Erythroblast (primary cell): ENCODE measurements at places on chromosomes 3 and 15.

DNA sequence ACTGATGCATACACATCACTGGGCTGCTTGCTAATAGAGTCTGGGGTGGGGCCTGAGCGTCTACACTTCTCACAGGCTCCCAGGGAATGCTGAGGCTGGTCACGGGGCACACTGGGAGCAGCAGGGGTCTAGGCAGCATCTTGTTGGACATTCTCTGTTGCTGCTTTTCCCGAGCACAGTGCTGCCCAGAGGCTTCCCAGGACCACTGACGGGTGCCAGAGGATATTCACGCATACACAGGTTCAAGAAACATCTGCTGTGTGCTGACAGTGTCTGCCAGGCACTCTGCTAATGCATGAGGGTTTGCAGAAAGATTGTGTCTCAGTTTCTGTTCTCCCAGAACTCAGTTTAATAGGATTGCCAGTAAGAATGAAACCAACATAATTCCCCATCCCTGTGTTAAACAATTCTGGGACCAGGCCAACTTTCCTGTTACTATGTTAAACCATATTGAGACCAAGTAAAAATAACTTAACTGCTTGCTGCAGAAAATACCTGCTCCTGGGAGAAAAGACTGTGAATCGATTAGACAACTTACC is 23.9 kb upstream of the BCL2L10 start:
- DNase-seq = no peak

DNA sequence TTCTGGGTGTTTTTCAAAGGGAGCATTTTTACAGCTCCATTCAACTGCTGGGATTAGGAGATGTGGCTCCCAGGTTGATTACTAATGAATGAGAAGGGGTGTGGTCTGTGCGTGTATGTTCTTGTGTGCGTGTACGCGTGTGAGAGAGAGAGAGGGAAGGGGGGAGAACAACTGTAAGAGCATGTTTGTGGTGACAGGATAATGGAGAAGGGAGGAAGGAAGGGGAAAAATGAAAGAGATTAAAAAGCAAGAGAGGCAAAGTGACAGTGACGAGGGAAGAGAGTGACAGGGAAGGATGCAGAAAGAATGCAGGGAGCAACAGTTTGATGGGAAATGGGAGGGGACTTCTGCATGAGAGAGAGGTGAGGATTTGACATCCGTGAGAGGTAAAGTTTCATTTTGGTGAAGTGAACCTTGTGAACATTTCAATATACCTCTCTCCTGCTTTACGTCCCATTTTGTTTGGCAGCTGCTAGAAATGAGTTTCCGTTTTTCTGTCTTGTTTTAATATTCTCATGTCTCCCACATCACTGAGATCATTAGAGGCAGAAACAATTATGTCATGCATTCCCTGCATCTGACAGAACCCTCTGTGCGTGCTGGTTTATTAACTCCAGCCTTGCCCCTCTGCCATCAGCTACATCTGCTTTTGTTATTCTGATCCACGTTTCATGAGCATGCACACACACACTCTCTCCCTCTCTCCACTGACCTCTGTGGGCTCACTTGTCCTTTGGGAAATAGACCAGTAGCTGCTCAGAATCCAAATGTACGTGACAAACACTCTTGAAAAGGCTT is 161.6 kb downstream of the GAP43 start:
- DNase-seq = no peak

DNA sequence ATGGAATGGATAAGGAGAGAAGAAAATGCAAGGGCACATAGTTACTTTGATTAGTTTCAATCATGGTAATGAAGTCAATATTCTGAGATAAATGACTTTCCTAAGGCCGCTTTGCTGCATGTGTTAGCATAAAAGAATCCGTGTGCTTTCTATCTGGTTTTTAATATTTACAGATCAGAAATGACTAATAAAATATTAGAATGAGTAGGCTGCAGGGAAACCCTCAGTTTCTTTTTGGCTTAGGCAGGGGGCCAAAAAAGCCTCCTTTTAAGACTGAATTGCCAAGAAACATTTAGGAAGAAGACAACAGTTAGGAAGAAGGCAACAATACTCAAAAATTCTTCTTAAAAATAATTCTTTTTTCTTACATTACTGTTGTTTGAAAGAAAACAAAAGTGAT is 11.6 kb downstream of the NEK11 start:
- DNase-seq = no peak

GRCh38 chr3:178072391-178073305 is 463.6 kb upstream of the KCNMB2 start:
- DNase-seq = no peak

GRCh38 chr15:25057574-25057973 is 102.8 kb downstream of the SNRPN start:
- no peak for DNase-seq
